ENCODE measurements at places on chromosomes 2 and 18. TPM values are rescaled to one million over a fixed set of nuclear protein-coding genes. Genes with fewer than 3 reads are reported as not detected.
A peak's percentile ranks its signal among the peaks of the same experiment; 100 is the strongest.

The INHA gene
- total RNA-seq = 9.1 TPM

DNA sequence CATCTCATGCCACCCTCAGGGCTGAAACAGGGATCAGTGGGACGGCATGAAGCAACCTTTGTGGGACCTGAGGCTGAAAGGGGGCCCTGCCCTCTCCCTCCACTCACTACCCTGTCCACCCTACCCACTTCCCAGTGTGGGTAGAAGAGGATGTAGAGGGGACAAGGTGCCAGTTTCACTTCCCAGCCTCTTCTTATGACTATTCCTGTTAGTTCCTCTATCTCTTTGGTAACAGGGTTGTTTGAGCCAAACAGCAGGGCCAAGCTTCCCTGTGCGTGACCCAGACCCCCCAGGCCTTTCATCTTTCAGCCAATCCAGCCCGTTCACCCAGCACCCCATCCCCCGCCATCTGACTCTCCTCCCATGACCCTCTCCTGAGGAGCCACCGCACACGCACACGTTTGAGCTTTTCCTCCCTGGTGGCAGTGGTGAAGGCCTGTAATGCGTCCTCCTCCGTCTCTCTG, 82.3 kb downstream of the STPG4 start:
- H3K4me3 ChIP-seq = no peak overlapping the region
- DNase-seq = no peak
- H3K27me3 ChIP-seq = no peaks in the 10 kb centered on the region
- H3K4me1 ChIP-seq = peaks cover 72% of the 10 kb centered on the region

DNA sequence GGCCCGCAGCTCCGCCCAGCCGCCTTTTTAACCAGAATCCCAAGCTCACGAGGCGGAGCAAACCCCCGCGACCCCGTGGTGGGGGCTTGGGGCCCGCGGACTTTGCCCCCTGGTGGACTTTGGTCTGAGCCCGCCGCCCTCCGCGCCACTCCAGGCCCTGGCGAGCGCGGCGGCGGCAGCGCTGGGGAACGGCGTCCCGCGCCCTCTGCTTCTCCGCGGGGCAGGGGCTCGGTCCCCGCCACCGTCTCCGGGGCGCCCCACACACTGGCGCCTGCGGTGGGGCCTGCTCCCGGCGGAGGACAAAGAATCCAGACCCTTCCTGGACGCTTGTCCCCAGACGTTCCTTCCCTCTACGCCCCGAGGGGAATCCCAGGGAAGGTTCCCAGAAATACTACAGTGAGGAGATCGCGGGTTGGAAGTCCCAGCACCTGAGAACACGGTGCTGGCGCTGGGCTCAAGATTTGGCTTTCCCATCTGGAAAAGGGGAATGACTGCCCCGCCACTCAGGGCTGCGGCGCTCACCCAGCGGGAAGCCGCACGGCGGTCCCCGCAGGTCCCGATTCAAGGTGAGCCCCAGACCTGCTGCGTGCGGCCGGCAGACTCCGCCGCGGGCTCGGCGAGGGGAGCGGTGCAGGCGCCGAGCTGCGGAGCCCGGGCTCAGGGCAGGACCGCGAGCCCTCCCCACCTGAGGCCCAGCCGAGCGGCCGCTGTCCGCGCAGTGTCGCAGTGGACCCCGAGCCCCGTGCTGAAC, at the start of gene HAAO:
Gene HAAO, minus strand, starts transcription at position 1 of the 751 bp plus-strand sequence. CDS start 47 bp downstream, outside the sequence.
- no peak within 1 kb of the TSS for H3K4me3 ChIP-seq
- no peak within 1 kb of the TSS for H3K27ac ChIP-seq
- DNase-seq = no peak
- no peaks in the 10 kb centered on the region for H3K4me1 ChIP-seq
- H3K36me3 ChIP-seq = no peaks in the 10 kb centered on the region

- H3K36me3 ChIP-seq = no peaks in the 10 kb centered on the region
- H3K4me1 ChIP-seq = no peaks in the 10 kb centered on the region
- DNase-seq = no peak
- peaks cover 83% of the 10 kb centered on the region for H3K27me3 ChIP-seq
- no peak overlapping the region for H3K27ac ChIP-seq
- no peak overlapping the region for H3K4me3 ChIP-seq
Observed at GRCh38 chr2:126823951-126824350, 74.7 kb upstream of the TEX51 start.

The DSC3 gene
- not detected for total RNA-seq

DNA sequence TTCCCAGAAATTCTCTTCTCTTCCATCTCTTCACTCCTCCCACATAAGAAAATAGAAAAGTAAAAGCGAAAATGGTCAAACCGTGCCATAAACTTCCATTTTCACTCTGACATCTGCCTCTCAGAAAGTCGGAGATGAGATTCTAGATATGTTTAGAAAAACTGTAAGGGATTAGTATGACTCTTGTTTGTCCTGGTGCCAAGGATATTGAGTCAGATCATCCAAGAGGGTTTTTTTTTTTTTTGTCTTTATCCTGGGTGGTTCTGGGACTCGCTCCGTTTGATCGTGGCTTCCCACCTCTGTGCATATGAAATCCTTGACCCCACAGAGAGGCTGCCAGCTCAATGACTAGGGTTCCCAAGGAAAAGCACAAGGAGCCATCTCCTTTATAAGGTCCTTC, 17.3 kb downstream of the EN1 start:
- H3K27ac ChIP-seq = no peak overlapping the region
- no peaks in the 10 kb centered on the region for H3K36me3 ChIP-seq
- DNase-seq = no peak
- no peak overlapping the region for H3K4me3 ChIP-seq
- H3K4me1 ChIP-seq = no peaks in the 10 kb centered on the region

The FBLN7 gene
- total RNA-seq = 0.70 TPM

GRCh38 chr2:5894355-5894754, 202.2 kb downstream of the SOX11 start:
- no peak for DNase-seq
- no peak overlapping the region for H3K4me3 ChIP-seq
- no peak overlapping the region for H3K27ac ChIP-seq
- H3K36me3 ChIP-seq = no peaks in the 10 kb centered on the region
- H3K4me1 ChIP-seq = no peaks in the 10 kb centered on the region
- no peaks in the 10 kb centered on the region for H3K27me3 ChIP-seq

The MC5R gene
- not detected for total RNA-seq

DNA sequence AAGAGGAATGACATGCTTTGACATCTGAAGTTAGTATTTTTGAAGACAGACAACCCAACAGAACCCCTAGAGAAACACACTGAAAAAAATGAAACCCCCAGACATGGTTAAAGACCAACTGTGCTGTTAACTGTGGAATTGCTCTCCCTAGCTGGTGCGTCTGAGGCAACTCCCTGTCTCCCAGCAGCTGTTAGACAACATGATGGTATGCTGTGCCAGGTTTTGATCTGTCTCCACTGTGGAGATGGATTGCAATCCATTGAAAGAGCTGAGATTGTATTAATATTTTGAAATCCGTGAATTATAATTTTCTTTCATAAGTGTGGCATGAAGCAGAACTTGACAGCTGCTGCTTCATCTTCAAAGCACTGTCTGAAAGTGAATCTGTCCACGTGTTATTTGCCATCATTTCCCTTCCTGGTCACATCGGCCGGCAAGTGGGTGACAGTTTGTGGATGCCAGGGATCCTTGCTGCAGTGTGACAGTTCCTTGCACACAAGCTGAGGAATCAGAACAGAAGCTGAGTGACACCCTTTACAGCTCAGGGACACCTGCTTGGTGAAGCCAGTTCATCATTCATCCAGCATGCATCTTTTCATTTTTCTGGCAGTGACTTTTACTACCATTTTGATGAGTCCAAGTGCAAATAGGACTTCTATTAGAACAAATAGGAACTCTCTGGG, 58.2 kb upstream of the ACSL3 start:
- no peak overlapping the region for H3K27ac ChIP-seq
- H3K4me3 ChIP-seq = no peak overlapping the region
- no peak for DNase-seq
- H3K27me3 ChIP-seq = no peaks in the 10 kb centered on the region

DNA sequence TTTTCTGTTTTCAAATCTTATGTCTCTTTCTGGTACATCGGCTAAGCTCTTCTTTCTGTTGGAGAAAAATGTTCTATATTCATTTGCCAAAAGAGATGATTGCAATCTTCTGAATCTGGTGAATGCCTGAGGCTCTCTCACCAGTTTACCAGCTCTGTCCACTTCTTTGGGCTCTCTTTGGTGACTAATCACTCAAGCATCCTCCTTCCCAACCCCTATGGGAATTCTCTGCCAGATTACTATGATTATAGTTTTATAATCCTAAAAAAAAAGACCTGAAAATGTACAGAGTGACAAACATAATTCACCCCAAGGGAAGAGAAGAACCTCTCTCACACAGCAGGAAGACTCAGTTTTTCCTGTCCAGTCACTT, 187.3 kb downstream of the CAMKMT start:
- peak overlapping the region; percentile 32 for H3K4me3 ChIP-seq
- H3K36me3 ChIP-seq = no peaks in the 10 kb centered on the region

DNA sequence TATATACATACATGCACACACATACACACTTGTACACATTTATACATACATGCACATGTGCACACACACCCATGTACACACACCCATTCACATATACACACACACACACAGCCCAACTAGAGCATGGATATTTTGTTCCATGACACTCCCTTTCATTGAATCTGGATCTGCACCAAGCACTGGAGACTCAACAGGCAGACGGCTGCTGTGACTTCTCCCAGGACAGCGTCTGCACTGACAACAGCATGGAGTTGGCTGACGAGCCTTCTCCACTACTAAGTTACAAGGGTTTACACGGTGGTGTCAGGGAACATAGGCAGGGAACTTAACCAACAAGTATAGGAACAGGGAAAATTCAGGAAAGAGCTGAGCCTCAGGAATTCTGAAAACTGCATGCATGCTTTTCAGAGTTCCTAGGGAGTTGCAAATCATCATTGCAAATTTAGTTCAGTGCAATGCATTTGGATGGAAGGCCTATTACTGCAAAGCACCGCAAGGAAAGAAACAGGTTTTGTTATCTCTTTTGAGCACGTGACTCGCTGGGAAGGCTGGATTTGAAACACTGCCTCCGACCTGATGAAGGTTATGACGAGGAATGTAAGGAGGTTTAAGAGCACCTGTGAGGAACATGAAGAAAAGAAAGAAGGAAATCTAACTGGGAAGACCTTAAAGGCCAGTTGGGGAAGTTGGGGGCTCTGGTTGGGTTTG, 35.9 kb downstream of the TMEM18 start:
- H3K36me3 ChIP-seq = no peaks in the 10 kb centered on the region
- H3K4me3 ChIP-seq = no peak overlapping the region
- no peak for DNase-seq

GRCh38 chr2:189258616-189259365, 79.2 kb upstream of the COL5A2 start:
- no peak overlapping the region for H3K4me3 ChIP-seq
- no peaks in the 10 kb centered on the region for H3K27me3 ChIP-seq
- H3K4me1 ChIP-seq = no peaks in the 10 kb centered on the region

DNA sequence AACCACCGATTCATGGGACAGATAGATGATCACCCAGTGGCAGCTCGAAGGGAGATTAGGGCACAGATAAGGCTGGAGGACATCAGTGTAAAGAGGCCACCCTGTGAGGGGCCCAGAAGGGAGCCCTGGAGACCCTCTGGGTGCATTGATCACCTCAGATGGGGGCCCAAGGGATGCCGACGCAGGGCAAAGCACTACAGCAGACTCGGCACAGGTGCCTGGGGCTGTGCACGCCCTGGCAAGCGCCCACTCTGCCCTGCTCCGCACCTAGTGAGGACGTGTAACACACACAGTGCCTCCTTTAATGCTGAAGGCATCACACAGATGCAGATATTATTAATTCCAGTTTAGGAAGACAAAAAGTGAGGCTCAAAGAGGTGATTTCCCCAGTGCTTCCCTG, 9.5 kb downstream of the GYPC start:
- H3K27ac ChIP-seq = no peak overlapping the region
- H3K4me3 ChIP-seq = no peak overlapping the region
- DNase-seq = no peak
- no peaks in the 10 kb centered on the region for H3K4me1 ChIP-seq
- H3K36me3 ChIP-seq = no peaks in the 10 kb centered on the region
- H3K27me3 ChIP-seq = peaks cover 96% of the 10 kb centered on the region

GRCh38 chr2:643761-644160, 33.4 kb downstream of the TMEM18 start:
- no peak overlapping the region for H3K4me3 ChIP-seq
- no peak overlapping the region for H3K27ac ChIP-seq
- no peak for DNase-seq
- peaks cover 53% of the 10 kb centered on the region for H3K27me3 ChIP-seq

DNA sequence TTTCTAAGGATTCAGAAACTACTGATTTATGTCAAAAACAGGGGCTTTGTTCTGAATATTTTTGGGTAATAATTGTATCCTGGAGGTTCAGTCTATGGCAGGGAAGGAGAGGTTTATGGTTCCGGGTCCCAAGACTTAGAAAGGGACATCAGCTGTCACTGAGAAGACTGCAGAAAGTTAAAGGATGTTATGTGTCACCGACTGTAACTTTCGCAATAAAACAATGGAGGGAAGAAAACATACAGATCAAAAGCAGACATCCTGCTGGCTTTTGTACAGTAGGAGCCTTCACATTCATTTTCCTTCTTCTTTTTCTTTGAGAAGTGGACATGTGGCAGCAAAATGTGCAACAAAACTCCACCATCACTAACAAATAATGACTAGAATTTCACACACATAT, 900.7 kb upstream of the SOX11 start:
- H3K36me3 ChIP-seq = no peaks in the 10 kb centered on the region
- H3K4me3 ChIP-seq = no peak overlapping the region
- no peak for DNase-seq

The OR6B2 gene
- not detected for total RNA-seq

DNA sequence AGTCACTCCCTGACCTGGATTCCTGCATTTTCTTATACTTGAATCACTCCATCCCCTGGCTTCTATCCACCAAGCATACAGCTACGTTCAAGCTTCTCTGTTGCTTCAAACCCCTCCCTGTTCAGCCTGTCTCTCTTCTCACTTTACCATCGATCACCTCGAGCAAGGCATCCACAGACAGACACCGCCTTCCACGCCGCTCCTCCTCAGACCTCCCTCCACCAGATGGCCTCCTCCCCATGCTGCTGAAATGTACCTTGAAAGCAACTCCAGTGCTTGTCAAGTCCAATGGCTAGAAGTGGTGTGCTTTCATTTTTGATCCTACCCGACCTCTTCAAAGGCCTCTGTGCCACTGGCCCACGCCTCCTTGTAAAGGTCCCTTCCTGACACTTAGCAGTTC, 131.3 kb upstream of the ACAA2 start:
- no peaks in the 10 kb centered on the region for H3K4me1 ChIP-seq
- no peak for DNase-seq
- no peak overlapping the region for H3K4me3 ChIP-seq
- H3K27me3 ChIP-seq = no peaks in the 10 kb centered on the region

- H3K36me3 ChIP-seq = no peaks in the 10 kb centered on the region
- no peak overlapping the region for H3K4me3 ChIP-seq
- no peak overlapping the region for H3K27ac ChIP-seq
- H3K27me3 ChIP-seq = peaks cover 10% of the 10 kb centered on the region
Observed at GRCh38 chr2:1738646-1739302, 5.5 kb downstream of the PXDN start.

- no peak overlapping the region for H3K27ac ChIP-seq
- H3K36me3 ChIP-seq = no peaks in the 10 kb centered on the region
- no peak for DNase-seq
- no peak overlapping the region for H3K4me3 ChIP-seq
- peaks cover 25% of the 10 kb centered on the region for H3K4me1 ChIP-seq
Observed at GRCh38 chr2:12045864-12046291, 299.4 kb downstream of the LPIN1 start.

- DNase-seq = no peak
- peaks cover 12% of the 10 kb centered on the region for H3K4me1 ChIP-seq
- H3K27ac ChIP-seq = no peak overlapping the region
- no peaks in the 10 kb centered on the region for H3K36me3 ChIP-seq
- H3K27me3 ChIP-seq = no peaks in the 10 kb centered on the region
Observed at GRCh38 chr2:111905990-111906735, 7.8 kb downstream of the MERTK start.

GRCh38 chr2:105969552-105969951, 224.5 kb downstream of the UXS1 start:
- no peak for DNase-seq
- peaks cover 21% of the 10 kb centered on the region for H3K27me3 ChIP-seq
- H3K36me3 ChIP-seq = no peaks in the 10 kb centered on the region
- no peak overlapping the region for H3K27ac ChIP-seq
